ENCODE measurements at places on chromosomes 13 and 19. TPM values are rescaled to one million over a fixed set of nuclear protein-coding genes. Genes with fewer than 3 reads are reported as not detected.

The LILRA2 gene
- total RNA-seq: not detected

The OR7D2 gene
- not detected for total RNA-seq

The ERCC2 gene
- 15.0 TPM for total RNA-seq

The OR4F17 gene
- not detected for total RNA-seq

The PSG11 gene
- not detected for total RNA-seq

The DLL3 gene
- 0.23 TPM for total RNA-seq

The NLRP4 gene
- not detected for total RNA-seq

The PROZ gene
- total RNA-seq: not detected

The ZNF429 gene
- total RNA-seq: 6.0 TPM

The ADPRHL1 gene
- 0.60 TPM for total RNA-seq

The DUXA gene
- not detected for total RNA-seq

The TRPC4 gene
- total RNA-seq: 1.2 TPM

The ADGRE3 gene
- not detected for total RNA-seq

The CGB3 gene
- not detected for total RNA-seq

The FUT6 gene
- not detected for total RNA-seq

The RHPN2 gene
- 8.9 TPM for total RNA-seq

The IFNL1 gene
- total RNA-seq: not detected

The NLRP7 gene
- not detected for total RNA-seq

The SYNGR4 gene
- not detected for total RNA-seq

The SOHLH2 gene
- total RNA-seq: 0.12 TPM

The CEACAM16 gene
- not detected for total RNA-seq

The ZNF730 gene
- 1.5 TPM for total RNA-seq
